ENCODE measurements at places on chromosomes 1 and 21. TPM values are rescaled to one million over a fixed set of nuclear protein-coding genes. Genes with fewer than 3 reads are reported as not detected.

Gene CHRM3
- total RNA-seq = 41.7 TPM

Gene AMY1C
- not detected for total RNA-seq

Gene DISP3
- total RNA-seq = 1.6 TPM

Gene TMPRSS2
- total RNA-seq = 46.3 TPM

Gene PSMB2
- 69.9 TPM for total RNA-seq

Gene MTARC1
- 2.6 TPM for total RNA-seq

Gene MAP3K21
- 0.67 TPM for total RNA-seq

Gene RBM11
- 4.8 TPM for total RNA-seq

Gene SMIM12
- 84.4 TPM for total RNA-seq

Gene THEM5
- total RNA-seq = not detected

Gene TSPAN2
- total RNA-seq = 57.9 TPM

Gene KAZN
- total RNA-seq = 10.1 TPM

Gene ATP6V1G3
- total RNA-seq = not detected

Gene CAMTA1
- 87.3 TPM for total RNA-seq

Gene ARF1
- 393 TPM for total RNA-seq

Gene LPAR3
- total RNA-seq = 1.2 TPM

Gene HAO2
- not detected for total RNA-seq

Gene KCTD3
- total RNA-seq = 32.9 TPM

Gene DEPDC1
- 4.6 TPM for total RNA-seq

Gene ACOT11
- 35.6 TPM for total RNA-seq

Gene SYCP1
- not detected for total RNA-seq

Gene OXCT2
- 0.36 TPM for total RNA-seq

Gene ETNK2
- total RNA-seq = 15.9 TPM

Gene RAB42
- total RNA-seq = not detected

Gene REN
- total RNA-seq = not detected

Gene RPTN
- total RNA-seq = not detected

Gene CTTNBP2NL
- 84.0 TPM for total RNA-seq

Gene VCAM1
- total RNA-seq = not detected

All from endothelial cell (in vitro differentiated cells).